ENCODE measurements at places on chromosomes 12 and 14.

DNA sequence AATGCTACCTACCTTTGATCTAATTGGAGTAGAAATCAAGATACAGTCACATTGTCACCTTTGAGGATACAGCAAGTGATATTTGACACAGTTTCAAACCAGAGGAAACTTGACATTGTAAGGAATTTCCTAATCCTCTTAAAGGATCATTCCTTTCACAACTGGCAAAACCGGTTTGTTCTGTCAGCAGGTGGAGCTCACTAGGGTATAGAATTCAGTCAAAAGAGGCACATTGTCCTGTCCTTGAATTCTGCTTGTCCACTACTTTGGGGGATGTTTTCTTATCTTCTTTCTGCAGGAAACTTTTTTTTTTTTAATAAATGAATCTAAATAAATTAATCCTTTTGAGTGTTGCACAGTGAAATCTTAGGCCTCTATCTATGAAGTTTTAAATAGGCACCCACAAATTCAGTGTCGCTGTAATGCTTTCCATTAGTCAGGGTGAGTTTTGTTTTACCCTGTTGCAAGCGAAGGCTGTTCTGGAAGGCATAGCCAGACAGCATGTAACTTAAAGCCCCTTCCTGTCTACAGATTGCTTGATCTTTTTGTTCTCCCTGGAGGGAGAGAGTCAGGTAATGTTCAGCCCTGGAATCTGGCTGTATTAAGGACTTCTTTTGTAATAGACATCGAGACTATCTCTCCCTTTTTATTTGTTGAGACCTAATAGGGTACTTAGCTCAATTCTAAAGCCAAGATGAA lies 285.0 kb upstream of the RGS6 start:
- no peaks in the 10 kb centered on the region for H3K27me3 ChIP-seq
- no peak for DNase-seq
- H3K4me3 ChIP-seq = no peak overlapping the region
- H3K4me1 ChIP-seq = no peaks in the 10 kb centered on the region

- H3K27me3 ChIP-seq = no peaks in the 10 kb centered on the region
- H3K4me3 ChIP-seq = no peak overlapping the region
- no peak for DNase-seq
- no peaks in the 10 kb centered on the region for H3K4me1 ChIP-seq
Measured at GRCh38 chr14:96027431-96028355, 11.5 kb upstream of the C14orf132 start.

DNA sequence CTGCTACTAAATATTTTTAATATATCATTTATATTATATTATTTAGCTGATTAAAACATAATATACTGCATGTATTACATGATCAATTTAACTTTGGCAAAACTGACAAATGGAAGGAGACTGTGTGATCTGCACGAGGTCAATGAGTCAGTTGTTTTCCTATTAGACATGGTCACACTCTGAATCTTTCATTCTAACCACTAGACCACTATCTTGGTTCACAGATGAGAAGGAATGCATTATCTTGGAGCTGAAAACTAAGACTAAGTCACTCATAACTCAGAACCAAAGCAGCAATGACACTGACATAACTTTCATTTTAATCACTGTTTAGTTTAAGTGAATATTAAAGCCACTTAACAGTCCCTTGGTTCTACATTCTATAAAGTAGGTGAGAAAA lies 37.4 kb downstream of the GNPTAB start:
- DNase-seq = peak; percentile 30
- H3K27me3 ChIP-seq = peaks cover 8% of the 10 kb centered on the region
- H3K4me3 ChIP-seq = peak overlapping the region; percentile 81
- peak overlapping the region; percentile 75 for H3K27ac ChIP-seq
- peaks cover 18% of the 10 kb centered on the region for H3K36me3 ChIP-seq

DNA sequence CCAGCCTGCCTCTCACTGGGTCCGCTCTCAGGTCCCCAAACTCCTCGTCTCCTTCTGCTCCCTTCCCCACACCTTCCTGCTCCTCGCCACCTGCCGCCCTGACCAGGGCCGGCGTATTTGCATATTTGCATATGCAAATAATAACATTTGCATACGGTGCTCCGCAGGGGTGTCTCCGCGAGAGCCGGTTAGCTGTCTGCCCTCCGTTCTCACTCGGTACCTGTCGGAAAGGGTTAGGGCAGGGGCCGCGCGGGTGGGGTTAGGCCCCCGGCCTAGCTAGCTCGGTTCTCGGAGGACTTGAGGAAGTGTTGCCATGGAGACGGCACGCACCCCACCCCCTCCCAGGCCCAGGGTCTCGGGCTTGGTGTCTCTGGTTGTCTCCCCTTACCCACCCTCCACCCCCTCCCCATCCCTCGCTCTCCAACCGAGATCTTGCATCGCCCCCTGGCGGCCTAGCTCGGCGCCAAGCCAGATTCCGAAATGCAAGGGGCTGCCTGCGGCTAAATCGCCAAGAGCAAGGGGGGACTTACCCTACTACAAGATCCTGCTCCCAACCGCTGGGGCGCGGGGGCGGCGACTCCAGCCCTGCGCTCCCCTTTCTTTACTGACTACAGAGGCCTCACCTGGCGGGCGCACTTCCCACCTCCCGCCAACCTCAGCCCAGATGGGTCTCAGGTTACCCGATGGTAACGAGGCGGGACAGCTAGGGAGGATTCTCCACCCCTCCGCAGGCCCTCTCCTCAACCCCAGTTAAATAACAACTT lies 8.1 kb downstream of the STAC3 start:
- peaks cover 4% of the 10 kb centered on the region for H3K36me3 ChIP-seq
- DNase-seq = peak; percentile 46
- H3K4me3 ChIP-seq = peak overlapping the region; percentile 52
- peaks cover 54% of the 10 kb centered on the region for H3K4me1 ChIP-seq
- H3K27me3 ChIP-seq = peaks cover 39% of the 10 kb centered on the region
- no peak overlapping the region for H3K27ac ChIP-seq

DNA sequence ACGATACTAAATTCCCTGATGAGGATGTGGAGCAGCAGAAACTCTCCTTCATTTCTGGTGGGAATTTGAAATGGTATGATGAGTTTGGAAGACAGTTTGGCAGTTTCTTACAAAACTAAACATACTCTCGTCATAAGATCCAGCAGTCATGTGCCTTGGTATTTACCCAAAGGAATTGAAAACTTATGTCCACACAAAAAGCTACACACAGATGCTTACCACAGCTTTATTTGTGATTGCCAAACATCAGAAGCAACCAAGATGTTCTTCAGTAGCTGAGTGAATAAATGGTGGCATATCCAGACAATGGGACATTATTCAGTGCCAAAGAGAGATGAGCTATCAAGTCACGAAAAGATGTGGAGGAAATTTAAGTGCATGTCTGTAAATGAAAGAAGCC lies 10.7 kb upstream of the APOLD1 start:
- peaks cover 1% of the 10 kb centered on the region for H3K27me3 ChIP-seq
- peaks cover 5% of the 10 kb centered on the region for H3K36me3 ChIP-seq
- H3K27ac ChIP-seq = no peak overlapping the region
- H3K4me3 ChIP-seq = no peak overlapping the region
- DNase-seq = no peak

- H3K27ac ChIP-seq = no peak overlapping the region
- H3K27me3 ChIP-seq = no peaks in the 10 kb centered on the region
- DNase-seq = no peak
Measured at GRCh38 chr12:22653791-22654190, 28.8 kb downstream of the ETNK1 start.

DNA sequence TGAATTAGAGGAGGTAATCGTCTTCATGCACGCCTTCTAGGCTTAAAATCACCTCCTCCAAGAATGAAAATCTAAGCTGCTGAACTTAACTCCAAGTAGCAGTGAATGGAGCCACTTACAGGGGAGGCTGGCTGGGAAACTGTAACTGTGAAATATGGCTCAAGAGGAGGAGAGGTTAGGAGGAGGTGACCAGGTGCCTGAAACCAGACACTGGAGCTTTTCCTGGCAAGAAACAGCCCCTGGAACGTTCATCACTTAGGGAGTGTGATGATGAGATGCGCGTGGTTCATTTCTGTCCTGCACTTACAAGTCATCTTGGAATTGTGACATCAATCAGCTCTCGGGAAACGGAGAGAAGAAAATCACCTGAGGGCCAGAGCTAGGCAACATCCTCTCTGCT lies 62.3 kb upstream of the TMEM132C start:
- no peak for DNase-seq
- H3K4me3 ChIP-seq = no peak overlapping the region
- H3K27me3 ChIP-seq = peaks cover 4% of the 10 kb centered on the region
- H3K27ac ChIP-seq = no peak overlapping the region
- H3K36me3 ChIP-seq = no peaks in the 10 kb centered on the region
- no peaks in the 10 kb centered on the region for H3K4me1 ChIP-seq

DNA sequence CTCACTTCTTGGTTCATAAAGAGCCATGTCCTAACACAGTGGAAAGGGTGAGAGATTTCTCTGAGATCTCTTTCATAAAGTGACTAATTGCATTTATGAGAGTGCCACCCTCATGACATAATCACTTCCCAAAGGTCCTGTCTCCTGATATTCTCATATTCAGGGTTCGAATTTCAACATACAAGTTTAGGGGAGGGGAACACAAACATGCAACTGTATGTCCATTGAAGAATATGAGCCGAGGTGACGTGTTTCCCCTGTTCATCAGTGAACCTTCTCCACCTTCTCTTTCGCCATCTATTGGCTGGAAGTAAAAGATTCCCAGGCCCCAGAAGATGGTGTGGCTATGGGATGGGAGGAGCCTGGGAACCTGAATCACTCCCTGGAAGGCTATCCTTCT lies 354.2 kb upstream of the ATP2B1 start:
- H3K4me3 ChIP-seq = no peak overlapping the region
- no peaks in the 10 kb centered on the region for H3K4me1 ChIP-seq
- no peaks in the 10 kb centered on the region for H3K27me3 ChIP-seq

GRCh38 chr14:85191986-85192385 lies 338.0 kb upstream of the FLRT2 start:
- DNase-seq = no peak
- no peaks in the 10 kb centered on the region for H3K27me3 ChIP-seq
- peaks cover 5% of the 10 kb centered on the region for H3K36me3 ChIP-seq
- H3K4me3 ChIP-seq = no peak overlapping the region
- no peak overlapping the region for H3K27ac ChIP-seq

- no peak overlapping the region for H3K4me3 ChIP-seq
- H3K27ac ChIP-seq = no peak overlapping the region
- DNase-seq = no peak
- peaks cover 4% of the 10 kb centered on the region for H3K27me3 ChIP-seq
- H3K36me3 ChIP-seq = no peaks in the 10 kb centered on the region
Measured at GRCh38 chr14:104651876-104652260, 37.5 kb upstream of the INF2 start.

GRCh38 chr12:10307630-10308029 lies at the start of gene KLRD1:
Gene KLRD1, plus strand, starts transcription at chr12:10307870. Its CDS starts 208 bp downstream, at chr12:10308078.
- H3K36me3 ChIP-seq = peaks cover 48% of the 10 kb centered on the region
- peak within 1 kb of the TSS; percentile 98 for H3K27ac ChIP-seq
- peaks cover 26% of the 10 kb centered on the region for H3K27me3 ChIP-seq
- peak; percentile 77 for DNase-seq

DNA sequence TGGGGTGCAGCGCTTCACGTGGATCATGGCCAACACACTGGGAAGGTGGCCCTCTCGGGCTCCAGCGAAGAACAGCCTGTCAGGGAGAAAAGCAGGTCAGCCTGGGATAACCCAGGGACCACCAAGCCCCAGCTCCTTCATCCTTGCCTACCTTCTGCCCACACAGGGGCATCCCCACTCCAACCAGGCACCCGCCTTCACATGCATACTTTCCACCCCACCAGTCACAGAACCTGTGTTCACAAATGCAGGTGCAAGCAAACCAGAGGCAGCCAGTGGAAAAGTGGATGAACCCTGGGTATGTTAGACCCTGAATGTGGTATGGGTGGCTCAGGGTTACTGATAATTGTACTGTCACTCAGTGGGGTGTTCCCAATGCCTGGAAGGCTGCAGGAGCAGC lies 12.4 kb upstream of the CEBPE start:
- H3K4me1 ChIP-seq = no peaks in the 10 kb centered on the region
- H3K36me3 ChIP-seq = no peaks in the 10 kb centered on the region
- no peaks in the 10 kb centered on the region for H3K27me3 ChIP-seq
- H3K4me3 ChIP-seq = no peak overlapping the region

GRCh38 chr14:66216763-66217162 lies 269.4 kb upstream of the CCDC196 start:
- H3K4me3 ChIP-seq = no peak overlapping the region
- H3K36me3 ChIP-seq = no peaks in the 10 kb centered on the region
- H3K4me1 ChIP-seq = no peaks in the 10 kb centered on the region
- H3K27me3 ChIP-seq = peaks cover 3% of the 10 kb centered on the region
- no peak for DNase-seq
- no peak overlapping the region for H3K27ac ChIP-seq

GRCh38 chr12:1355396-1355795 lies 239.0 kb downstream of the FBXL14 start:
- H3K4me3 ChIP-seq = no peak overlapping the region
- no peaks in the 10 kb centered on the region for H3K4me1 ChIP-seq
- H3K27me3 ChIP-seq = no peaks in the 10 kb centered on the region
- DNase-seq = no peak
- H3K27ac ChIP-seq = no peak overlapping the region
- H3K36me3 ChIP-seq = no peaks in the 10 kb centered on the region

- H3K4me1 ChIP-seq = no peaks in the 10 kb centered on the region
- H3K27ac ChIP-seq = no peak overlapping the region
- H3K27me3 ChIP-seq = no peaks in the 10 kb centered on the region
Measured at GRCh38 chr14:93239869-93240677, 33.0 kb downstream of the UBR7 start.

DNA sequence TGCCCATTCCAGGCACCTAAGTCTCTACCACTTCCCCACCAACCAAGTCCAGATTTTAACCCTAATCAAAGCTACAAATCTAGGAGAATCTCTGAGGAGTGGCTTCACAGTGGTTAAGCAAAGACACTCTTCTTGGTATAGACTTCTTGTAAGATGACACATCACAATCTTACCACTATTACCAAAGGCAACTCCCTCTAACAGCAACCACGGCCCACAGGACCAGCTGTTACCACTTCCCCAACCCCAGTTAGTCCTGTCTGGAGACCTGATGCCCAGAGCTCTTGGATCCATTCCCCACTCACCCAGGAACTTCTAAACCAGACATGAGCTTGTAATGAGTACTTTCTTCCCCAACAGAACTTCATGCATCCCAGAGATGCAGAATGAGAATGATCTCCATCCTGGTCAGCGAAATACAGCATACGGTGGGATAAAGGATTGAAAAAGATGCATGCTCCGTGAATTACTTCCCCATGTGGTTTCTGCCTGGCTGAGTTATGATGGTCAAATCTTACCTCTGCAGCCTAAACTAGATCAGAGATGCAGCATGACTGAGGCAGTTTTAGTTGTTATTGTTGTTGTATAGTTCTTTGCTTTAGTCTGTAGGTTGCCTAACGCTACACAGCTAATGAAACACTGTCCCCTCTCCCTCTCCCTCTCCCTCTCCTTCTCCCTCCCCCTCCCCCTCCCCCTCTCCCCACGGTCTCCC lies 87.7 kb upstream of the FOXN3 start:
- H3K27me3 ChIP-seq = peaks cover 3% of the 10 kb centered on the region
- peaks cover 62% of the 10 kb centered on the region for H3K4me1 ChIP-seq

GRCh38 chr14:52356025-52356424 lies 41.9 kb downstream of the PTGER2 start:
- H3K36me3 ChIP-seq = peaks cover 4% of the 10 kb centered on the region
- no peak overlapping the region for H3K27ac ChIP-seq
- no peak overlapping the region for H3K4me3 ChIP-seq
- peaks cover 51% of the 10 kb centered on the region for H3K4me1 ChIP-seq
- H3K27me3 ChIP-seq = peaks cover 6% of the 10 kb centered on the region

- no peak overlapping the region for H3K4me3 ChIP-seq
- H3K4me1 ChIP-seq = no peaks in the 10 kb centered on the region
Measured at GRCh38 chr14:31582836-31583452, 21.7 kb downstream of the NUBPL start.

All from immature natural killer cell (primary cell).